Memory B cell (primary cell): ENCODE measurements at places on chromosomes 6 and 20.

GRCh38 chr20:38165089-38165965, at the start of gene TGM2:
Gene TGM2 (minus strand): TSS chr20:38165270. CDS start chr20:38165198, 72 bp downstream.
- peak; percentile 72 for DNase-seq

- no peak for DNase-seq
These were observed 49.8 kb downstream of the TPD52L1 start for GRCh38 chr6:125203395-125203794.

GRCh38 chr20:34110745-34111641, 1.1 kb downstream of the EIF2S2 start:
- no peak for DNase-seq

DNA sequence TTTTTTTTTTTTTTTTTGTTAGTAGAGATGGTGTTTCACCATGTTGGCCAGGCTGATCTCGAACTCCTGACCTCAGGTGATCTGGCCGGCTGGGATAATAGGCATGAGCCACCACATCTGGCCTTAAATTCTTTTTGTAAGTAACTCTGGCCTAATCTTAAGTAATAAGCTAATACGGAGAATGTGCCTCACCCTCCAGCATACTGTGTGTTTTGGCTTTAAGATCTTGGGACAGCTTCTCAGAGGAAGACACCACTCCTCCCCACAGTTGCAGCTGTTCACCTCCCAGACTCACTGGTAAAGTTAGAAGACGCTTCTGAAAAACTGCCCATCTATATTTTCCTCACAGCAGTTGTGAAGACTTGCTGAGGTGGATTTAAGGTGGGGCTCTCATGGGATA, 120.8 kb downstream of the CCDC170 start:
- DNase-seq: no peak

DNA sequence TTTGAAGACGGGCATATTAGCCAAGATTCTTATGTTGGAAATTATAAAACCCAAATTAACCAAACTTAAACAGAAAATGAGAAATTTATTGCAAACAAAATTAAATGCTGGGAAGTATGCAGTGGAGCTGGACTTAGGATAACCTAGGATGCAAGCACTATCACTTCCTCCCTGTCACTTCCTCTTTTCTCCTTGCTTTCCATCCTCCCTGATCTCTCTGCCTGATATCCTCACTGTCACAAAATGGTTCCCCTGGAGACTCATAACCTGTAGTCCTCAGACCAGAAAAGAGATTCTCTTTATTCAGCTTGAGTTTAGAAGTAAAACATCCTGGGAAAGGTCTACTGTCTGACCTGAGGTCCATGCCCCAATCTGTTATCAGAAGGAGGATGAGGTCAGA, 7.4 kb upstream of the KLHL32 start:
- no peak for DNase-seq

GRCh38 chr6:113642714-113643406, 214.3 kb upstream of the MARCKS start:
- no peak for DNase-seq

DNA sequence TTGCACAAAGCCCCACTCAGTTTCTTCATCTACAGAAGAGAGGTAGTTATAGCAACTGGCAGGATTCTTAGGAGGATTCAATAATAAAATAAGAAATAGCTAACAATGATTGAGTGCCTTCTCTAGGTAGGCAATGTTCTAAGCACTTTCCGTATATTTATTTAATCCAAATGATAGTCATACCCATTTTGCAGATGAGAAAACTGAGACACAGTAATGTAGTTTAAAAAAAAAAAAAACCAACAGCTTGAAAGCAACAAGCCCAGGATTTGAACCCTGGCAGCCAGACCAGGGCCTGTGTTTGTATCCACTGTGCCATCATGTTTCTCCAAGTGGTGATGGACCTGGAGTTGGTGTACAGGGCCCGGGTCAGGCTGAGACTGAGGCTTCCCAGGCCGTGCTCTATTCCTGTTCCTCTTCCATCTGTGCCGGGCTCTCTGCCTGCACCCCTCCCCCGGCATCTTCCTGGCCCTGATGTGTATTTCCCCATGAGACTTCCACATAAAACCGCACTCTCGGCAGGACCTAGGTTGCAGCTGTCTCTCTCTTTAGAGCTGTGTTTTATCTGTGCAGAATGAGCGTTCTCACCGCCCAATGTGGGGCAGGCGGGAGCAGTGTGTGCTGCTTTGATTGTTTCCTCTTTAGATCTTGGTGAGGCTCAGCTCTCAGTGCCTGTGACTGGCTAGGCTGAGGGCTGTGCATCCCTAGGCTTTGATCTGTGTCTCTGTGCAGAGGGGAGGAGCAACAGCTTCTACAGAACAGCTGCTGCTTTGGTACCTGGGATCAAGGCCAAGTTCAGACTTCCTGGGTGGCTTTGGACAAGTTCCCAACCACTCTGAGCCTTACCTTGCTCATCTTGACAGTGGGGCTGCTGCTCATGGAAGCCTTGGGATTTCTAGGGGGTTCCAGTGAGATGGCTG, 49.5 kb downstream of the TOX2 start:
- DNase-seq: no peak

DNA sequence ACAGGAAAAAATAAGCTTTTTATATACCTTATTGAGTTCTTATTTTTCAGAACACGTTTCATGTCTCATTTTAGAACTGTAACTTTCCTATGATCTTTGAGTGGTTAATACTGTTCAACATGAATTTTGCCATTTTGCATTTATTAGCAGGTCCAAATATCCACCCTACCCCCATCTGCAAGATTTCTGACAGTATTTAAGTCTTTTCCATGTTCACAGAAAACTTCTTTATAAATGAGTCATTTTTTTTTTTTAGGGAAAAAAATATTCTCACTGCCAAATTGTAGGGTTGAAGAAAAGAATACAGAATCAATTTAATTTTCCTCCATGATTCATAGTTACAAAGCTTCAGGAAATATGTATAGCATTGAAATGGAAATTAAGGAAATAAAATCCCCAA, 101.8 kb downstream of the COL21A1 start:
- DNase-seq: no peak

DNA sequence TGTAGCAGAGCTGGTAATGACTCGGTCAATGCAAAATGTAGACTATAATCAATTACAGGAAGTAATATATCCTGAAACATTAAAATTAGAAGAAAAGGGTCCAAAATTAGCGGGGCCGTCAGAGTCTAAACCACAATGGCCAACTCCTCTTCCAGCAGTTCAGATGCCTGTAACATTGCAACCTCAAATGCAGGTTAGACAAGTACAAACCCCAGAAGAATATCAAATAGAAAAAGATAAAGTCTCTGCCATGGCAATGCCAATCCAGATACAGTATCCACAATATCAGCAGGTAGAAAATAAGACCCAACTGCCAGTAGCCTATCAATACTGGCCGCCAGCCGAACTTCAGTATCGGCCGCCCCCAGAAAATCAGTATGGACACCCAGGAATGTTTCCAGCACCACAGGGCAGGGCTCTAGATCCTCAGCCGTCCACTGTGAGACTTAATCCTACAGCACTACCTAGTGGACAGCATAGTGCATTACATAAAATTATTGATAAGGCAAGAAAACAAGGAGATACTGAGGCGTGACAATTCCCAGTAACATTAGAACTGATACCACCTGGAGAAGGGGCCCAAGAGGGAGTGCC, 158.4 kb downstream of the GPX5 start:
- peak; percentile 12 for DNase-seq

- DNase-seq: no peak
These were observed 34.9 kb downstream of the ANGPT4 start for GRCh38 chr20:881051-881782.

DNA sequence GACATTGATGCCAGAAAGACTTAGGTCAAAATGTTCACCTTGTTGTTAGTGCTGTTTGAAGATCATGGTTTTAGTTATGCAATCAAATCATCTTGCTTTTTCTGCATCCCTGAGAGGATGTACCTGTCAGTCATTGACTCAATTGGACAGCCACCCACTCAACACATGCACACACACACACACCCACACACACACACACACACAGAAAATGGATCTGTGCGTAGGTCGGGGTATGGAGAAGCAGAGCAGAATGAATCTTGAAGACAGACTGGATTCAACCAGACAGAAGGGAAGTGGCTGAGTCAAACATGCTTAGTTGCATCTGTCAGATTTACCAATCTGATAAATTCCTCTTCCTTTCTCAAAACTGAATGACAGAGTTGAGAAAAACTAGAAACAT, 19.1 kb upstream of the ZSCAN23 start:
- no peak for DNase-seq

DNA sequence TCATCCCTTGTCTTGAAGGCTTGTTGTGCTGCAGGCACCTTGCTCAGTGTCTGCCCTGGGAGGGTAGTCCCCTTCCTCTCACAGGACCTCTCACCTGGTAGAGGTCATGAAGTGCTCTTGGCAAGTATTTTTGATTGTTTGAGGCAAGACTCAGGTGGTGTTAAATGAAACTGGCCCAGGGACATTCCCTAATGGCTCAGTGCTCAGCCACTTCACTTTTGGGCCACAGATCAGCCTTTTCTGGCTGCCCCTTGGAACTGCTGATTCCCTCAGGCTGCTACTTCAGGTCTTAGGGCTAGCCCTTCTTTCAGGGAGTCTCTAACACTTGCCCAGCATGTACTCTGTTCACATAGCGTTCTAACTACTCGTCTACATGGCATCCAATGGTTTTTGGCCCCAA, 111.3 kb downstream of the RNF144B start:
- DNase-seq: no peak

DNA sequence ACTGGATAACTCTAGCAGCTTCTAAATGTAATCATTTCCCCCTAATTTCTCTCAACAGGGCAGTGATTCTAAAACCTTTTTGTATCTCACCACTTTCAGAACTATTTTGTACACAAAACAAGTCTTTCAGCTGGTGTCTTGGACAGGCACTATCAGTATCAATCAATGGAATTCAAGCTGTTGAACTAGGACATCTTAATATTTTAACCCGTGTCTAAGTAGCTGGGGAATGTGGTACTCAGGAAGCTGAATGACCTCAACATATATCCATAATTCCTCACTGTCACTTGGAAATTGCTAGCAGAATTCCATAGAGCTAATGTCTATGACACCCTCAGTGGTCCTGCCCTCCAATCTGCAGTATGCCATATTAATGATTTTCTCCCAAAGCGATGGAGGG, 24.5 kb downstream of the ADAT2 start:
- no peak for DNase-seq

DNA sequence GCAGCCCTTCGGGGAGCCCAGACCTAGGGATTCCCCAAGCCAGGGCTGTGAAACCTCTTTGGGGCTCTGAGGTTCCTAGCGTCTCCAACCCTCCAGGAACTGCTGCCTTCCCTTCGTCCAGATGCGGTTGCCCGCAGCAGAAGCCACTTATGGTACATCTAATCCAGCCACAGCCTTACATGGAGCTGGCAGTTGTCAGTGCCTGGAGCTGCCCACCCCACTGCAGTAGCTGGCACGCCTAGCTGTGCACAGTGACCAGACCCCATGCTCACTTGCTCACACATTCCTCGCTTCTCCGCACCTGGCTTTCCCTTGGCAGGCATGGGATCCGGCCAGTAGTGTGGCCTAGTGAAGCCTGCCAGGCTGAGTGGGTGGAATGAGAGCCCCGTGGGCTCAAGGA, 547.6 kb downstream of the TBC1D32 start:
- no peak for DNase-seq

GRCh38 chr6:133977983-133978895, 25.2 kb downstream of the TBPL1 start:
- DNase-seq: no peak

DNA sequence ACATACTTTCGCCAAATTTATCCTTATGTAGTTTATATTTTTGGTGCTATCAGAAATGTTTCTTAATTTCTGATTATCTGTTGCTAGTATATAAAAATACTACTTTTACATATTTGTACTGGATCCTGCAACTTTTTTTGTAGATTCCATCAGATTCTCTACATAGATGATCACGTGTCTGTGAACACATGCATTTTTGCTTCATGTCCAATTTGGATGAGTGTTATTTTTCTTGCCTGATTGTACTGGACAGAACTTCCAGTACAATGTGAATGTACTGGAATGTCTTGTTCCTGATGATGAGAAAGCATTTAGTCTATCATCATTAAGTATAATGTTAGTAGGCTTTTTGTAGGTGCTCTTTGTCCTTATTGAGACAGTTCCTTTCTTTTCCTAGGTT, 25.0 kb upstream of the SSR1 start:
- no peak for DNase-seq

DNA sequence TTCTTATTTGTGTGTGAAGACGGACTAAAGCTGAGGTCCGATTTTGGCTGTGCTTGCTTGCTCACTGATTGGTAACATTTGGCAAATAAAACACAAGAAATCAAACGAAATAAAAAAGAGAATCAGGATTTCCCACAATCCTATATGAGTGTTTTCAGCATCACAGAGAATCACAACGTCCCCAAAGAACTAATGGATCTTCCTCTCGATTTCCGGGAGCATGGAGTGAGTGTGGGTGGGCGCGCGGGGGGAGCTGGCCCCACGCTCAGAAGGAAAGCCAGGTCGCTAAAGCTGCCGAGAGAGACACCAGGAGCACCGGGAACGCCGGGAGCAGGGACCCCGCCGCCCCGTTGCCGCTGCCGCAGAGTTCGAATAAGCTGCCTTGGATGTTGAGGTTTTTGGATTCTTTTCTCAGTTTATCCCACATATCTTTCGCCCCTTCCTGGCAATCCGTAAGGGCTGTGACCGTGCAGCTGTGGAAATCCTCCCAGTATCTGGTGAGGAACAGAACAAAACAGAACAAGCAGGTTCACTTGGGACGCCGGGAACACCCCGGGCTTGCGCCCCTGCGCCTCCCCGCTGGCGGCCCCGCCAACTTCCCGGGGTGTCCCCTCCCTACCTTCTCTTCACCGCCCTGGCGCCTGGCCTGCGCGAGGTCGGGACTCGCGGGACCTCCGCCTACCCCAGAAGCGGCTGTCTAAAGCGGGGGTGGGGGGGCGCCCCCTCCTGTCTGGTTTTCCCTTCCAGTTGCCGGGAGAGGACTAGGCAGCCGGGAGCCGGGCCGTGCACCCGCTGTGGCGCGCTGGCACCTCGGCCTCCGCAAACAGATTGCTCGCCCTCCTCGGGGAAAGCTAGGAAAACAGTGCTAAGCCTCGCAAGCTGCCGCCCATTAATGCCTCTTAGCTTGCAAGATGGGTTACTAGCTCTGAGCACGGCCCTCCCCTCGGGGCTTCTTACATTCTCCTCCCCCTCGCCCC, 7.7 kb downstream of the NRN1 start:
- DNase-seq: peak; percentile 39

DNA sequence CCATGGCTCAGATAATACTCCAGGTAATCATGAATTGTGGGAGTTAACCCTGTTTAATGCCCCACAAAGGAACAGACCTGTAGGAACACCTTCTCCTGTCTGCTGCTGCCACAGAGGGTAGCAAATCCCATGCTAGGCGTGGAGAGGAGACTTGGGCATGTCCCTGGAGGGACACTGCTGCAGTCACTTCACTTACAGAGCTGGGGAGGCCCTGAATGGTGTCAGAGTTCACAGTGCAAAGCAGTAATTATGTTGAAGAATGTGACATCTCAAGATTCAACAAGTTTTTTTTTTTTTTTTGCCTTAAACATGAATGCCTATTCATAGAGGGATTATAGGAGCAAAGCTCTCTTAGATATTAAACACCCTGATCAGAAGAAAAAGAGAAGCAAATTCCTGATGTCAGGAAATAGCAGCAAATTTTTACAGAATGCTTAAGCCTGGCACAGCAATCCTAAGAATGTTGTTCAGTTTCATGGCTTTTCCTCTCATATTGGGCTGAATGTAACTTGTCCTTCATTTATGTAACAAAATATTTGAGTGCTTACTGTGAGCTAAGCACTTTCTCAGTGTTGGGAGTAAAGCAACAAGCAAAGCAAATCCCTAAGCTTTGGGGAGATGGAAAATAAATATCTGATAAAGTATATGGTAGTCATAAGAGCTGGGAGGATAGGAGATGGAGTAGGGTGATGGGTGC, 45.0 kb downstream of the CARMIL1 start:
- no peak for DNase-seq
